ENCODE measurements at places on chromosomes 7 and 10. TPM values are rescaled to one million over a fixed set of nuclear protein-coding genes. Genes with fewer than 3 reads are reported as not detected.

DNA sequence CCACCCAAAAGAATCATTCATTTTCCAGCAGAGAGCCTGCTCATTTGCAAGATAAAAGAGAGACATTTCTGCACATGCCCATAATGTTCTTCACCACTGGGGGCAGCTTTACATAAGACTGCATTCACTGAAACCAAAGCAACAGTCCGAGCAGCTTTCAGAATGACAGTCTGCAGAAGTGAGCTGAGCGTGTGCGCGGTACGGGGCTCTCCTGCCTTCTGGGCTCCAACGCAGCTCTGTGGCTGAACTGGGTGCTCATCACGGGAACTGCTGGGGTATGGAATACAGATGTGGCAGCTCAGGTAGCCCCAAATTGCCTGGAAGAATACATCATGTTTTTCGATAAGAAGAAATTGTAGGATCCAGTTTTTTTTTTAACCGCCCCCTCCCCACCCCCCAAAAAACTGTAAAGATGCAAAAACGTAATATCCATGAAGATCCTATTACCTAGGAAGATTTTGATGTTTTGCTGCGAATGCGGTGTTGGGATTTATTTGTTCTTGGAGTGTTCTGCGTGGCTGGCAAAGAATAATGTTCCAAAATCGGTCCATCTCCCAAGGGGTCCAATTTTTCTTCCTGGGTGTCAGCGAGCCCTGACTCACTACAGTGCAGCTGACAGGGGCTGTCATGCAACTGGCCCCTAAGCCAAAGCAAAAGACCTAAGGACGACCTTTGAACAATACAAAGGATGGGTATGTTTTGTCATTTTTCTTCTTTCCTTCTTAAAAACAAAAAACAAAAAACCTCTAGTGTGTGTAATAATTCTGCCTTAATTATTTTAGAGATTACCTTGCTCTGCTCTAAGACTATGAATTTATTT, at the start of gene LRRTM3:
Gene LRRTM3 (plus strand): TSS at position 141 of the 820 bp plus-strand sequence.
- DNase-seq = peak; percentile 55

DNA sequence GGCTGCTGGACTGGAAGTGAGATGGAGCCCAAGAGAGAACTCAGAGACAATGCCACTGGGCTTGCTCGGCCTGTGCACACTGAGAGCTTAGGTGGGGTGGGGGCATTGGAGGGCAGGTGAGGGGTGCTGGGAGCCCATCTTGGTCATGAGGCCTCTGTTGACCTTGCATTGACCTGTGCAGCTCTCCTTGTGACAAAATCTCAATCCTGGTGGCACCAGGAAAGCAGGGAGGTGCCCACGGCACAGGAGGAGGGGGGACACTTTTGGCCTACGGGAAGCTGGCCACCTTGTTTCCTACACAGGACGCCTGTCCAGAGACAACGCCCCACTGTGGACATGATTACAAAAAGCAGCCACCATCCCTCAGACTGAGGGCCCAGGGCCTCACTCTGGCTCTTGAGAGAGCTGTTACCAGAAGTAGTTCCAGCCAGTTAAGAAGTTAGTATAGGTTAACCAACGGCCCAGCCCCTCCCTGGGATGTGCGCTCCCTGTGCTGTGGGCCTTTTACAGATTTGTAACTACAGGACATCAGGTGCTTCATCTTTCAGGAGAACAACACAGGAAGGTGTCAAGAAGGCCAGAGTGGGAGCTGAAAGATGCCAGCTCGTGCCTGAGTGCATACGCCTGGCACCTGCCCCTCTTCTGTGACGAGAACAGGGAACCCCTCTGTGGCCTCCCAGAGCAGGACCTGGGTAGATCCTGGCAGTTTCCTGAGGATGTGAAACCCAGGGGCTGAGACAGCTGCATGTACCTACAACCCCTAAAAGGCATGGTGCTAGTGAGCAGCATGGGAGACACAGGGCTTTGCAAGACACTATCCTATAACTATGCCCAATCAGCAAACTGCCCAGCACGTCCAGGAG, 10.3 kb downstream of the PKD1L1 start:
- no peak for DNase-seq

Gene MAGI2
- total RNA-seq = 27.3 TPM

Gene PVRIG
- not detected for total RNA-seq

Gene CHCHD2
- total RNA-seq = 112 TPM

GRCh38 chr10:44557596-44558191, 172.8 kb upstream of the CXCL12 start:
- no peak for DNase-seq

DNA sequence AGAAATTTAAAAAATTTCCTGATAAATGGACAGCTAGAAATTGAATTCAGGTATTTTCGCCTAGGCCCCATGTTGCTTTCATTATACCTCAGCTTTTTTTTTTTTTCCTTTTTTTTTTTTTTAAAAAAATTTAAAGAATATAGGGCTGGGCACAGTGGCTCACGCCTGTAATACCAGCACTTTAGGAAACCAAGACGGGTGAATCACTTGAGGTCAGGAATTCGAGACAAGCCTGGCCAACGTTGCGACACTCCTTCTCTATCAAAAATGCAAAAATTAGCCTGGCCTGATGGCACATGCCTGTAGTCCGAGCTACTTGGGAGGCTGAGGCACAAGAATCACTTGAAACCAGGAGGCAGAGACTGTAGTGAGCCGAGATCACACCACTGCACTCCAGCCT, 334.0 kb downstream of the SORCS1 start:
- no peak for DNase-seq

GRCh38 chr10:94133239-94133638, 139.5 kb downstream of the PLCE1 start:
- DNase-seq = no peak

Gene LIPN
- not detected for total RNA-seq

- DNase-seq = peak; percentile 7
These were observed 274.1 kb upstream of the COBL start for GRCh38 chr7:51590746-51591145.

DNA sequence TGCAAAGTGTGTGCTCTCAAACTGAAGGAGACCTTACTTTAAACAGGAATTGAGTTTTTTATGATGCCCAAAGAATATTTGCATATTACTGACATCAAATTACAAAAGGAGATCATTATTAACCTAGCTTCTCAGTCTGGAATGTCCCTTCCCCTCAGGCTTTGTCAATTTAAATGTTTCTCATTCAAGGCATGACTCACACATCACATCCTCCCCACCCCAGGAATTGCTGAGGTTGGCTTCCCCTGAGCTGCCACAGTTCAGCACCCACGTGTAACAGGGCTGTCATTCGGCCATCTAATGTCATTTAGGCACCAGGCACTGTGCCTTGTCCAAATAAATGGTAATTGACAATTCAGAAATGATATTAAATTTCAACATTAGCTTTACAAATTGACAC, 305.9 kb upstream of the MGMT start:
- DNase-seq = no peak

Gene PLXDC2
- total RNA-seq = 40.1 TPM

- no peak for DNase-seq
These were observed 17.0 kb upstream of the CDCA7L start for GRCh38 chr7:21962677-21963076.

DNA sequence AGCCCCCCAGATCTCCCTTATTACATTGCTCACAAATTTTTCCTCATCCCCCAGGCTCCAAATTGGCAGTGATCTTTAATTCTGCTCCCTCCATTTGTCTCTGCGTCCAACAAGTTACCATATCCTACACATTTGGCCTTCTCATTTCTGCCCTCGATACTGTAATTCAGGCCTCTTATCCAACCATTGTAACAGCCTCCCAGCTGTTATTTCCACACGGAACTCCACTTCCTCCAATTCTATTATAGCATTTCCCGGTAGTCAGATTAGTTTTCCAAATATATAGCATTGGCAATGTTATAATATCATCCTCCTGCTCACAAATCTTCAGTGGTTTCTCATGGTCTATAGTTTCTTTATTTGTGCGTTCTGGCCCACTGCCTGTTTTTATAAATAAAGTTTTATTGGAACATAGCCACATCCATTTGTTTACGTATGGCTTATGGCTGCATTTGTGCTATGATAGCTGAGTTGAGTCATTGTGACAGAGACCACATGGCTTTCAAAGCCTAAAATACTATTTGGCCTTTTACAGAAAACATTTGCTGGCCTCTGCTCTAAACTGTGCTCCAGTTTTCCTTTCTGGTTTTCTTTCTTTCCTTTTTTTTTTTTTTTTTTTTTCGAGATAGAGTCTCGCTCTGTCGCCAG, 126.5 kb upstream of the ZNF438 start:
- DNase-seq = no peak

DNA sequence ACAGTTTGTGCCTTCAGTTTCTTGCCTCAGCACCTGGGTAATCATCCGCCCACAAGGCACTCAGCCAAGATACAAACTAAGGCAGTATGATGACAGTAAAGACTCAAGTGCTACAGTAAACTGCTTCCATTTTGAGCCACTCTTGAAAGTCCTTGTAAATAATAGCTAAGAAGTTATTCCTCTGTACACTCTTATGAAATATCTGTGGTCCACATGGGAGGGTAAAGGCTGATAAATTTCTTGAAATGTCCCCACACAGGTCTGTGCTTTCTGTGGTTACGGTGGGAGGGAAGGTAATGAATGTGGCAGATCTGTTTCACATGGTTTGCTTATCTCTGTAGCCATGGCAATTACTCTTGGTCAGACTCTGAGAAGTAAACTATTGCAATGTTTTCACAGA, 551.0 kb upstream of the ZWINT start:
- DNase-seq = no peak

DNA sequence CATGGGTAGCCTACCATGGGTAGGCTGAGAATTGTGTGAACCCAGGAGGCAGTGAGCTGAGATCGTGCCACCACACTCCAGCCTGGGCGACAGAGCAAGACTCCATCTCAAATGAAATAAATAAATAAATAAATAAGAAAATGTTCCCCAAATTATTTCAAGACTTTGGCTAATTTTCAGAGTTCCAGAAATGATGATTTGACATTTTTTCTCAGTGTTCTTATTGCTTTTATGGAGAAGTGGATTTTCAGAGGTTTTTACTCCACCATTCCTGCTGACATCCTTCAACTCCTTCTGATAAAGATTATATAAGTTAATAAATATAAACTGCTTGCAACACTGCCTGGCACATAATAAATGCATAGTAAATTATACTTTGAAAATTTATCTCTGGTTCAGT, 80.4 kb upstream of the PRKCQ start:
- no peak for DNase-seq

Gene GPR85
- total RNA-seq = 0.54 TPM

DNA sequence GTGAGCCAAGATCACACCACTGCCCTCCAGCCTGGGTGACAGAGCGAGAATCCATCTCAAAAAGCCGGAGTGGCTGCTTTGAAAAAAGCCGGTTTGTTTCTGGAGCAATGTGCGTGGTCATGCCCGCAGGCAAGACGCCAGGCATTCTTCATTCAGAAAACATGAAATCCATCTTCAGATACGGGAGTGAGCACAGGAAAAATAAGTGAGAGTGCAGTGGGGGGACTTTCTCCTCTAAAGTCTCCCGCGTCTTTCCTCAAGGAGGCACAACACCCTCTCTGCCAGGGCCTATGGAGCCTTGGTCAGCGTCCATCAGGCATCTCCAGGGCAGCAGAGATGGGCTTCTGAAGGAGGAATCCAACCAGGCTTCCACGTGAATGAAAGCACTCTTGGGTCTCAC, 62.3 kb upstream of the DGKI start:
- DNase-seq = no peak

Gene VWDE
- 18.9 TPM for total RNA-seq

Gene MEOX2
- total RNA-seq = 0.19 TPM

- no peak for DNase-seq
These were observed 506 bp upstream of the FAM170B start for GRCh38 chr10:49134327-49134726.

- DNase-seq = no peak
These were observed 9.0 kb upstream of the TBXAS1 start for GRCh38 chr7:139820089-139820488.

Gene CDC123
- 185 TPM for total RNA-seq

Gene TMEM196
- 0.07 TPM for total RNA-seq

GRCh38 chr7:129780974-129781927, 169.7 kb downstream of the NRF1 start:
- DNase-seq = peak; percentile 87

GRCh38 chr10:131131726-131132591, 179.6 kb downstream of the TCERG1L start:
- no peak for DNase-seq

DNA sequence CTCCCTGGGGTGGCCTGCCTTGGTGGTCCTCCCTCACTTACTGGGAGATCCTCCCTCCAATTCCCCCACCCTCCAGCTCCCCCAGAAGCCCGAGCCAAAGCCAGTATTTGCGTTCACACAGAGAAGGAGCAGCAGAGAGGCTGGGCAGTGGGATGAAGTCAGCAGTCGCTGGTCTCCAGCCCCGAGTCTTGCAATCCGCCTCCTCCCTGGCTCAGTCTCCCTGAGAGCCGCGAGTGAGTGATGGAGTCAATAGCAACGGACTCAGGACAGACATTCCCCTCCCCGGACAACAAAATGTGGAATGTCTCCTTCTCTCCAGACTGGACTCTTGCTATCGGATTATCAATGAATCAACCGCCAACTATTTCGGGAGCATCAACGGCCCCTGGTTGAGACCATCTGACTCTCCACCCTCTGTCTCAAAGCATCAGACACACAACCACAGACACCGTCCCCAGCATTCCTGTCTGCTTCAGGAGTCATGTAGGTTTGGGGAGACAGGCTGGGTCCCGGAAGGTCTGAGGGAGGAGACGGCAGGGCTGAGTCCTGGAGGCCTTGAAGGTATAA, 178.4 kb downstream of the SH3PXD2A start:
- DNase-seq = no peak

DNA sequence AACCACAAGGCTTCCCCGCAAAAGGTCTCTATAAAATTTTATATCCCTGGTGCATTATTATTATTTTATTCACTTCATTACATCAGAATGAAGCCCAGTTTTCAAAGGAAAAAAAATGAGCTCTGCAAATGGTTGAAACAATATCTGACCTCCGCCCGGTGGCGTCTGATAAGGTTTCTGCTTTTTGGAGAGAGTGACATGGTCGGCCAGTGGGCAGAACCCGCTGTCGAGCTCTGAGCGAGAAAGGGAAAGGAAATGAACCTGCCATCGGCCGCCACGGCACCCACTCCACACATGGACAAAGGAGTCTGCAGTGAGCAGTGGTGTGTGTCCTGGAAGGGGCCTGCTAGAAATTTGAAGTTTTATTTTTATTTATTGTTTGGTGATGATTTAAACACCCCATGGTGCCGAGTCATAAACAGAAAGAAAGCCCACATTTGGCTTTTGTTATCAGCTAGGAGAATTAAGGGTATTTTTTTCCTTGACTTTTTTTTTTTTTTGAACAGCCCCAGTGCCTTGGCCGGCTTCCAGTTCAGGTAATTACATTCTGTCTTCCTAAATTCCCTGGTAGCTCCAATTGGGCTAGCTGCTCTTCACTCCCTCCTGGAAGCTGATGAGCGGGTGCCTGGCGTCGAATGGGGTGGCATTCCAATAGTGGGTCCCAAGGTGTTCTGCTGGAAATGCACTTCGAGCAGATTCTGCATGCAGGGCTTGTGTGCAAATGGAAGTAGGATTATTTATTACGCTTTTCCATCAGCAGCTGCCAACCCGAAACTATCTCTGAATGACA, 149.4 kb upstream of the MKI67 start:
- no peak for DNase-seq

DNA sequence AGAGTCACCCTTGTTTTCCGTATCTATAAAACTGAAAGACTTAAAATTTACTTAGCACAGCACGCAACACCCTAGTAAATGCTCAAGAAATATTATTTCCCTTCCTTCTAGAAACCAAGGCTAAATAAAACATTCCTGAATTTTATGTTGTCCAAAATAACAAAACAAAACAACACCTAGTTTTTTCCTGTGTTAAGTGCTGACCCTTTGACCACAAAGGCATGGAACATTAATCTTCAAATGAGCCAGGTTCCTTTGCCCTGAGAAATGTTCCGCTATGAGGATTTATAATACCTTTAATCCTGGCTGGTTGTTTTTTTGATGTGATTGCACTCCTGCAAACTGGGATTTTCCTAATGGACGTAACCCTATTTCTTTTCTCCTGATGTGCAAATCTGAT, 29.0 kb upstream of the DGKI start:
- DNase-seq = no peak

Gene GLI3
- 31.1 TPM for total RNA-seq

Data from H1 (cell line).